ENCODE measurements at places on chromosomes 16 and 17.

DNA sequence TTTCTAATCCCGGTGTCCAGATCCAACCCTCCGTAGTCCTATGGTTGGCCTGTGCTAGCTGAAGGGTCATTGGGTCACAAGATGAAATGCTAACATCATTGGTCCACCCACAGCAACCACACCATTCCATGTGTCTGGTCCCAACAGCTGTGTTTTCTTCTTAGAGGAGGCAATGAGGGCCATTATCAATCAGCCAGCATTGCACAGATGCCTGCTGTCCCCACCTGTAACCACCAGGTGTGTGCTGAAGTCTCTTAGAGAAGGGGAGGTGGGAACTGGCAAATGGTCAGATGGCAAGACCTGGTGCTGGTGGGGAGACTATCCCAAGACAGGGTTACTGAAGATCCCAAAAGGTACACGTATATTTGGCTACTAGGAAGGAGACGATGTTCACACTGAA lies 37.4 kb downstream of the HIC1 start:
- DNase-seq, result no peak

- no peak for DNase-seq
Measured at GRCh38 chr16:87575027-87575804, 27.1 kb upstream of the JPH3 start.

GRCh38 chr17:59669411-59669810 lies 37.8 kb downstream of the PTRH2 start:
- DNase-seq, result no peak

DNA sequence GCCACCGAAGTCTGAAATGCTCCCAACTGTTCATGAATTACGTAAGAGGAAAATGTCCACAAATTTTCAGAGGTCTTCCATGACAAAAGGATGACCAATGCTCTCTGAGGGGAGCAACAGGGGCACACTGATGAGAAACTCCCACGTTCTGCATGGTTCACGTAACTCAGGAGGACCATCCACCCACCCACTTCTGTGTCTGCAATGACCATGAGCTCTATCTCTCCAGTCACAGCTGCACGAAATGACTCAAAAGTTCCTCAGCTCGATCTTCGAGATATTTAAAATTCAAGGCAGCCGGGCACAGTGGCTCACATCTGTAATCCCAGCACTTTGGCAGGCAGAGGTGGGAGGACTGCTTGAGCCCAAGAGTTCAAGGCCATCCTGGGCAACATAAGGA lies 15.8 kb downstream of the WDR45B start:
- DNase-seq, result no peak

Data from T-helper 9 cell (primary cell).